Right atrium auricular region (tissue), 2 donors: ENCODE measurements at places on chromosomes 1 and 21. TPM values are rescaled to one million over a fixed set of nuclear protein-coding genes. Genes with fewer than 3 reads are reported as not detected.

DNA sequence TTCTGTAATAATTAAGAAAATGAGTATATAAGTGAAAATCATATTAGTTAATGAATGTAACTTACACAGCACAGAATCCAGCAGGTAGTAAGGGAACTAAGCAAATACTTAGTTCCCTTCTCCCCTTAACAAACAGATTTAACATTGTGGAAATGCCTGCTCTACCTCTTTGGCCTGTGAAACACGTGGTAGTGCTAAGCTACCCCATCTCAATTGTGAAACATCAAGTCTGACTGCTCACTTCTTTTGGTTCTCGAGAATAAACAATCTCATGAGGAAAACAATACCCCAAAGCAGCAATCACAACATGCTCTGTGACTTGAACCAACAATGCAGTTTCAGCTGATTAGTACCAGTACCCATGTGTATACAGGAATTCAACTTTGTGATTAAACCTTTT lies 4.7 kb downstream of the MYSM1 start:
- no peak for DNase-seq

Gene RAB3B
- total RNA-seq = 0.04 TPM

DNA sequence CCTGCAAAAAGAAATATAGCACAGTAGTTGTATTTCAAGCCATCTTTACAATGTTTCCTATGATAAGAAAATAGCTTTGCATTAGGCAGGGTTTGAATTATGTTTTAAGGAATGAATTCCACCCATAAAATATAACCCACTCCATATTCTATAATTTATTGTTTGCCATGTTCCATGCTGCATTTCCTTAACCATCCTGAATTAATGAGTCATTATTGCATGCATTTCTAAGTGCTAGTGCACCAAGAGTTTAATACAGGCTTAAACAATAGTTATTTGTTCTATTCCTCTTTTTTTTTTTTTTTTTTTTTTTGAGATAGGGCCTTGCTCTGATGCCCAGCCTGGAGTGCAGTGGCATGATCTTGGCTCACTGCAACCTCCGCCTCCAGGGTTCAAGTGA lies 45.2 kb downstream of the MIGA1 start:
- no peak for DNase-seq

DNA sequence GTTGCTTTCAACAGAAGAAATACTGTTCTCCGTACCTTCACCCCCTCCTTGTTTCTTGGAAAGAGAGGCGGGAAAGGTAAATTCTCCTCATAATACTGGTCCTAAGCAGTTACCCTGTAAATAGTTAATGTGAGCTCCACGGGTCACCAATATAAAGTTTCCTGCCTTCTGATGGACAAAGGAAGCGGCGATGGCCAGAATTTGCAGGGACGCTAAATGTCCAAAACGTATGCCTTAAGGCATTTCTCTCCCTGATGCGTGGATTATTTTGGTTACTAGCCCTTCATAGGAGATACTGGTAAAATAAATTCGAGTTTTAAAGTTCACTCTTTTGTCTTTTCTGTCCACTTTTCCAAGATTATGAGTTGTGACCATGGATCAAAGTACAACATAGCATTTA lies 898 bp upstream of the PTGS2 start:
- DNase-seq = no peak

Gene B4GALT2
- total RNA-seq = 33.0 TPM

GRCh38 chr1:84077476-84078107 lies 66.5 kb upstream of the PRKACB start:
- peak; percentile 77 for DNase-seq

DNA sequence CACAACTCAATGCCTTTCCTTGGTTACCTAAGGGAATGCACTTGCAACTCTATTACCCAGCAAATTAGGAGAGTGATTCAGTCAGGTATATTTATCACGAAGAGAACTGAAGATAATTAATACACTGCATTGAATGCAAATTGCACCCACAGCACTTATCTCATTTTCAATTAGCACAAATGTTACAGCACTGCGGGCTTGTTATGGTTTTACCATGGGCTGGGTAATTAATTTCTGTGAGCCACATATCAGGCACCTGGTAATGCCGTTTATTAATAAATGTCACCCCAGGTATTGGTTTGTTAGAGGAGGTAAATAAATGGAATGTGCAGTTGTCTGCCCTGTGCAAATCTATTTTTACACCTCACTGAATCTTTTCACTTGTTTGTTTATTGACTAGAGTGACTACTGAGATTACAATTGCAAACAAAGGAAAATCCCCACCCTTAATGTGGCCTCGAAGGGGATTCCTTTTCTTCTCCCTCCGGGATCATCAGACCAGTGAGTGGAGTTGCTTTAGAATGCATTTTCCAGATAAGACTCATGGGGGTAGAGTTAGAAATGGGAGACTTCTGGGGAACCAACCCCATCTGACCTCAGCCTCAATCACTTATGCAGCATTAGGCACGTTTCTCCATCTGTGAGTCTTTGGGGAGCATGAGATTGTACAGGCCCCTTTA lies 269.3 kb downstream of the RPS6KC1 start:
- DNase-seq = no peak

DNA sequence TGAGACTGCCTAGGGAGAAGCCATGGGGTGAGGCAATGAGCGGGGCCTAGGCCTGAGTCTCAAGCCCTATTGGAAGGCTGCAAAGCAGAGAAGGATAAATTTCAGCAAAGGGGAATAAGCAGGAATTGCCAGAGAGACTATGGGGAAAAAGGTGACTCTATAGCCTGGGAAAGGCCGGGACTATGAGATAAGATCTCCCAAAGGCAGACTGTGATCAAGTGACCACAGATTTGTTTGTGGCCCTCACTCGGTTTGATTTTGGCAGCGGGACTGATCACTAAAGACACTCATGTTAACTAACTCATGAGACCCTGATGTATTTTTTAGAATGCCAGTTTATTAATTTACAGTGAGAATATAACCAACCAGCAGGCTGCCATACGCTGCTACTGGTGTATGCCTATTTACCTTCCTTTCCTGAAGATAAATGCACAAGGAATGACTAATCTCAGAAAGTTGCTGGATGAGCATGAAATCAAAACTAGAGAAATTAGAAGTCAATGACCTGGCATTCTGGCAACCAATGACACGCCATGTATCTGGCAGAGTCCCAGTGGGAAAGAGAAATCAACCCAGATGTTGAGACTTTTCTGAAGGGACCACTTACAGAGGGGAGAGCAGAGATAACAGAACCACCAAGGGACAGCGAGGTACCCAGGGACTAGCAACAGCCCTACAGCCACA lies 4.3 kb downstream of the HSF2BP start:
- DNase-seq = no peak

Gene IVNS1ABP
- 21.3 TPM for total RNA-seq

DNA sequence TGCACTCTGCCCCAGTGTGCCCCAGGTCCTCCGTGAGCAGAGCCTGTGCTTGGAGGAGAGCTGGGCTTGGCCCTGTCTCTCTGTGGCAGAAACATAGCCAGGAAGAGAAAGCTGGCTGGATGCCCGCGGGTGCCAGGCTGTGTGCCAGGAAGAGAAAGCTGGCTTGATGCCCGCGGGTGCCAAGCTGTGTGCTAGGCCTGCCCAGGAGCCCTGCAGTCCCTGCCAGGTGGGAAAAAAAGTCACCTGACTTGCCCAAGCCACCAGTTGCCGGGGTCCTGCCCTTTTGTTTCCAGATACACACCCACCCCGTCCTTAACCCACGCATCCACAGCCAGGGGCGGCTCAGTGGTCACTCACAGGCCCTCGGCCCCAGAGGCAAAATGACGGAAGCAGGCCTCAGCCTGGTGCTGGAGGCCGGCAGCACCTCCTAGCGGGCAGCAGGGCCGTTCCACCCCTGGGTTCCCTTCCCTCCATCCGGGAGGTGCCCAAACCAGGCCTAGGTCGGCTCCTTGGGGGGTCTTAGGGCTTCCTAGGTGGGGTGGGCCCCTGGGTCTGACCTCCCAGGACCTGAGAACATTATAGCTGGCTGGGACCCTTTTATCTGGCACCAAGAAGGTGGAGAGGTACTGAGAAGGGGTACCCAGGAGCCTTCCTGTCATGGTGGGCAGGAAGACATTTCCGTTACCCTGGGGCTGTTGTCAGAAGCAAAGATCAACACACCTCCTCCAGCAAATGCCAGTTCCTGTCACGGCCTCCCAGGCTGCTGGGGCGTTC lies 9.1 kb downstream of the ITGB2 start:
- peak; percentile 70 for DNase-seq

DNA sequence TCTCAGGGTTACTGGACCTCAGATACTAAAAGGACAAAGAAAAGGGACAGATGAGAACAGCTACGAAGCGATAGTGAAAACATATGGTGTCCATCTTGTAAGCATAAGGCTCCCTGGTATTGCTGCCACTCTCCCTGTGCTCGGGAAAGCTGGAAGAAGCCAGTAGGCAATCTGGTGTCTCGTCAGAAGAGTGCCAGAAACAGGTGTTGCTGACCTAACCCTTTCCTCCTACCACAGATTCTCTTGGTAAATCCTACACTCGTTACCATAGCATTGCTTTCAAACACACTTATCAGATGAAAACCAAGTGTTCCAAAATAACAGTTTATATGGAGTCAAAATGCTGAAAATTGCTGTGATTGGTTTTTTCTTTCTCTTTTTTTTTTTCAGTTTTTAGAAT lies 146.3 kb downstream of the NRIP1 start:
- DNase-seq = no peak

Gene UBE2U
- not detected for total RNA-seq

Gene ADGRL4
- 15.1 TPM for total RNA-seq

DNA sequence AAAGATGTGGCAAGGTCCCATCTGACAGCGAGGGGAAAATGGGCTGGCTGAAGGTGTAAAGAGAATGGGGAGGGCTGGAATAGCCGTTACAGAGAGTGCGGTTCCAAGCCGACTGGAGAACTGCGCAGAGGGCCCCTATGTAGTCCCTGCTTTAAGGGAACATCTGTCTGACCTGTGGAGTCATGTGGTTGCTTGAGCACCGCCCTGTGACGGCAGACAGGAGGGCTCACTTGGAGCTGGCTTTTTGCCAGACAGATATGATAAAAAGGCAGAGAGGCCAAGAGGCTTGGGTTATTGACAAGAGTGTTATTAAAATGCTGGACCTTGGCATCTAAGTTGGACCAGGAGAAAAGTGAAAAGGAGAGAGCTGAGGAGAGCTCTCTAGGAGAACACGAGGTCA lies 5.9 kb upstream of the PTPRF start:
- no peak for DNase-seq

DNA sequence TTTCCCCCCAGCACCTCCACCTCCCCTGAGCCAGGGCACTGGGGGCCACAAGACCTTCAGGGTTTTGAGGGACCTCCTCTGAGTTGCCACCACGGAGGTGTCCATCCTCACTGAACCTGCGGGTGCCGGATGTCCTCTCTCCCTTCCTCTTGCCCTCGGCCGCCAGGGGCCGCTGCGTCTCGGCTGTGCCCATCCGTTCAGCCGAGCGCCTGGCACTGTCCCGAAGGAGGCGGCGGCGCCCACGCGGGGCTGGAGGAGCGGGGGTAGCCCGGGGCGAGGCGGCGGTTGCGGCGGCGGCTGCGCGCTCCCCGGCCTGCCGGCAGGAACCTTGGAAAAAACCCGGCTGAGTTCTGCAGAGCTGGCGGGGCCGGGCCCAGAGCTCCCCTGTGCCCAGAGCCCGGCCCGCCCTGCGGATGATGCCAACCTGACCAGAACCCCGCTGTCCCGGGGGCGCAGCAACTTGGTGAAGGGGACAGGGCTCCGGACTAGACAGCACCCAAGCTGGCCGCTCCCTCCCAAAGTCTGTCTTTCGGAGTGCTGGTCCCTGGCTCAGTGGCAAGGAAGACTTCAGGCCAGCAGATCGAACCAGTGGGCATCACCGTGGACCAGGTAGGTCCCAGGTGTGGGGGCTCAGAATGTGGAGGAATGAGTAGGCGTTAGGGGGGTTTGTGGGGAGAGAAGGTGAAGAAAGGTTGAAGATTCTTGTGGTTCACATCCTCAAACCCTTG lies 3.7 kb upstream of the PPM1J start:
- DNase-seq = no peak

Gene CYP2J2
- total RNA-seq = 243 TPM

- DNase-seq = no peak
Measured at GRCh38 chr1:156382561-156382960, 13.6 kb downstream of the RHBG start.

- DNase-seq = no peak
Measured at GRCh38 chr1:184632415-184633175, 122.1 kb downstream of the EDEM3 start.

GRCh38 chr21:23695443-23695842 lies 1911.8 kb downstream of the MRPL39 start:
- DNase-seq = no peak

DNA sequence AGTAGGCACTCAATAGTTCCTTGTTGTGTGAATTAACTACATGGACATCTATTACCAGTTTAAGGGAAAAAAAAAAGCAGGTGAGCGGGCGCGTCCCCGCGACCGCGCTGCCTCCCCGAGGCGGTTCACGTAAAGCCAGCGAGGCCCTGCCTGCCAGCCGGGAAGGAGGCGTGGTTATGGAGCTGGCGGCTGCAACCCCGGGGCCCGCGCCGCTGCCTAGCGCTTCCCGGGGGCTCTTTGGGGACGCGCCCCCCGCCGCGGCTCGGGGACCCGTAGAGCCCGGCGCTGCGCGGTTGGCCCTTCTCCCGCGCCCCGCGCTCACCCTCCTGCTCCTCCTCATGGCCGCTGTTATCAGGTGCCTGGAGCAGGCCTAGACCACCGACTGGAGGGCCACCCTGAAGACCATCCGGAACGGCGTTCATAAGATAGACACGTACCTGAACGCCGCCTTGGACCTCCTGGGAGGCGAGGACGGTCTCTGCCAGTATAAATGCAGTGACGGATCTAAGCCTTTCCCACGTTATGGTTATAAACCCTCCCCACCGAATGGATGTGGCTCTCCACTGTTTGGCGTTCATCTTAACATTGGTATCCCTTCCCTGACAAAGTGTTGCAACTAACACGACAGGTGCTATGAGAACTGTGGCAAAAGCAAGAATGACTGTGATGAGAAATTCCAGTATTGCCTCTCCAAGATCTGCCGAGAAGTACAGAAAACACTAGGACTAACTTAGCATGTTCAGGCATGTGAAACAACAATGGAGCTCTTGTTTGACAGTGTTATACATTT lies 2.6 kb upstream of the CC2D1B start:
- no peak for DNase-seq

DNA sequence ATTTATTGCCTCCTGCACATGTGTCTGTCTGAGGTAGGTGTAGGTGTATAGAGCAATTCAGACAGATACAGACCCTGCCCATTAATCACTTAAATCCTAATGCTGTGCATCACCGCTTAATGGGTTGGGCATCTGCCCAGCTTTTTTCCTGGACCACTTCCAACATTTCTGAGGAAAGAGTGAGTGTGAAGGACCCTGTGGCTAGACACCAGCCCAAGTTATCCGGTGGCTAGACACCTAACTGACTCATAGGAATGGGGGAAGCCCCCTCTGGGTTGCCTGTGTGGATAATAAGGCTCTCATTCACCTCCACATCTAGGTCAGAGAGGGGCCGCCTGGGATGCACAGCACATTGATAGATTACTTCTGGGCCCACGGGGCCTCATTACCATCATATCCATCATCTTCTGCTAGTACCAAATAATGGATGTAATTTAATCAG lies 121.1 kb upstream of the RAVER2 start:
- no peak for DNase-seq

DNA sequence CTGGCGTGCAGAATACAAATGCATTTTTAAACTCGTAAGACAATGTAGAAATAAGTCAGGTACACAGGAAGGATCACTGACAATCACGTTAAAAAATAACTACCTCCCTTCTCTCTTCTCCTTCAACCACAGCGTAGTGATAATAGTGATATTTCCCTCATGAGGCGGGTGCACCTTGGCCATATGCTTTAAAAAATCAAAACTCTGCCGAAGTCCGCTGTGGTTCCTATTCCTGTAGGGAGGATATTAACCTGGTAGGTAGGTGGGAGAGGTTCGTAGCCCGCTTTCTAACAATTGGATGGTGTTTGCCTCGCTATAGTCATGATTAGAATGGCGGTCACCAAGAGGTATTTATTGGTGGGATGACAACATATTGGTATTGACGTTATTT lies 732 bp downstream of the GREM2 start:
- DNase-seq = no peak

Gene CEPT1
- 11.6 TPM for total RNA-seq
